ENCODE measurements at places on chromosomes 11 and 22. TPM values are rescaled to one million over a fixed set of nuclear protein-coding genes. Genes with fewer than 3 reads are reported as not detected.

DNA sequence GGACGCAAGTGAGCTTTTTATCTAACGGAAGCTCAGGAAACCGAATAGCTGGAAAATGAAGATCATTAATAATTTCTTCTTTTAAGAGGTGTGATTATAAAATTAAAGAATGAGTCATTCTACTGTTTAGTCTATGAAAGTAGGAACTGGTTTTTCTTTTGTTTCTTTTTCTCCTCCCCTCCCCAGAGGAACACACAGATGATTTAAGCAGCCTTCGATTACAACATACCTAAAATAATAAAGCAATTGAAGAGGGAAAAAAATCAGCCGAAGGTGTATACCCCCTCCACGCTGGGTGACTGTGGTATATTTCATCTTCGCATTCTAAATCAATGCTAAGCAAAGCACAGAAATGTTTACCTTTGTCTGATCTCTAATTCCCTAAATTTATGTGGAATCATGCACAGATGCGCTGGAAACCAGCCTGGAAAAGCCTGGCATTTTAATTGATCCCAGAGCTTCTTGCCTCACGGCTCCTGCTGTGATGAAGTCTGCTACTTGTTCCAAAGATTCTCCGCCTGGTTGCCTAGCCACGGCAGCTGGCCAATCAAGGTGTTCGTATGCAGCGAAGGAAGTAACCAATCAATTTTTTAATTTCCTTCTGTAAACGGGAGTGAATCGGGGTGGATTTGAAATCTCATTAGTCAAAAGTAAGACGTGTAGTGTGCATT lies 133.9 kb downstream of the FANCF start:
- DNase-seq, result no peak

GRCh38 chr11:11960687-11961086 lies 47.7 kb downstream of the DKK3 start:
- DNase-seq, result no peak

- peak; percentile 76 for DNase-seq
Observed at GRCh38 chr11:13210424-13210823, 67.2 kb upstream of the BMAL1 start.

GRCh38 chr22:20650294-20651207 lies 123.4 kb upstream of the SERPIND1 start:
- no peak for DNase-seq

- no peak for DNase-seq
Observed at GRCh38 chr11:130828741-130829140, 87.5 kb downstream of the SNX19 start.

DNA sequence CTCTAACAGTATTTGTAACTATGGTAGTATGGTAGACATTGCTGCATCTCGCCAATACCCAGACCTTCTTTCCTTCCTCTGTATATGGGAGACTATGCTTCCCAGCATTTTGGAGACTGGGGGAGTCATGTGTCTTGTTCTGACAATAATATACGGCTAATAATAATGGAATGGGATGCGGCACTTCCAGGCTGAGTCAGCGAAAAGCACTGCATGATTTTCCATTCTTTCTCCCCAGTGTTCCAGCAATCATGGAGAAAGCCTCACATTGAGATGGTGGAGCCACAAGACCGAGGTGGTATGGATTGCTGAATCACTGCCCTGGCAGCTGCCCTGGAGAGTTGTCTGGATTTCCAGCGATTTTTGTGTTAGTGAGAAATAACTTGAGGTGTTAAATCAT lies 77.1 kb upstream of the FIBIN start:
- DNase-seq, result no peak

- no peak for DNase-seq
Observed at GRCh38 chr11:32110795-32111194, 19.9 kb downstream of the RCN1 start.

- no peak for DNase-seq
Observed at GRCh38 chr22:49087198-49087597, 740.5 kb downstream of the BRD1 start.

GRCh38 chr11:28054821-28055220 lies 53.1 kb downstream of the KIF18A start:
- DNase-seq, result no peak

GRCh38 chr22:50367778-50368500 lies 24.8 kb downstream of the PPP6R2 start:
- DNase-seq, result no peak

DNA sequence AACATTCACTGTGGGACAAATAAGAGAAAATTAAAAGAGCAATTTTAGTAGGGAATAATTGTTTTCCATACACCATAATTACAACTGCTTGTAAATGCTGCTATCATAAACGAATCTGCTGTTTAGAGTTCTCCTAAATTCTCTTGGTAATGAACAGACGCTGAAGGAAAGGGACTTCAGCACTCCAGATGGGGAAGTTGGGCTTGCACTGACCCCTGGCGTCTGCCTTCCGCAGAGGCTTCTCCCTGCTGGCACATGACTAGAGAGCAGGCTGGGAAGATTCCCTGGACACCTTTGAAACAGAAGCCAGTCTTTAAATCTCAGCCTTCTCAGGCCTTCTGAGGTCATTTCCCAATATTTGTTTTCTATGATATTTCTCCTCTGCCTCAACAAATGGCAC lies 84.1 kb downstream of the NXPE2 start:
- peak; percentile 21 for DNase-seq

- DNase-seq, result no peak
Observed at GRCh38 chr11:131430473-131431208, 60.2 kb downstream of the NTM start.

DNA sequence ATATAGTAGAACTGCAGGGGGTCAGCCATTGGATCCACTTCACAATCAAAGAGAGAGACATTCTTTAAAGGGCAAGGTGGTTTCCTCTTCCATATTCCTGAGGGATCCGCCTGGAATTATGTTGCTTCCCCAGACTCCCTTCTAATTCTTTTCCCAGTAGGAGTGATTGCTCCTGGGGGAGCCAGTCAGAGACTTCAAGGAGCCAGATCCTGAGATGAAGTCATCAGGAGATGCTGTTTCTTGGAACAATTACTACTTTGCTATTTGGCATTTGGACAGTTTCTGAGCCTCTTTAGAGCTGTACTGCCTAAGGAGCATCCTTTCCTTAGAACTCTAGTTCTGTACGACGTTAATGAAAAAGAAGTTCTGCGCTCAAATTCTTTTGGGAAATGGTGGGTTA lies 1.9 kb upstream of the OR9Q2 start:
- no peak for DNase-seq

DNA sequence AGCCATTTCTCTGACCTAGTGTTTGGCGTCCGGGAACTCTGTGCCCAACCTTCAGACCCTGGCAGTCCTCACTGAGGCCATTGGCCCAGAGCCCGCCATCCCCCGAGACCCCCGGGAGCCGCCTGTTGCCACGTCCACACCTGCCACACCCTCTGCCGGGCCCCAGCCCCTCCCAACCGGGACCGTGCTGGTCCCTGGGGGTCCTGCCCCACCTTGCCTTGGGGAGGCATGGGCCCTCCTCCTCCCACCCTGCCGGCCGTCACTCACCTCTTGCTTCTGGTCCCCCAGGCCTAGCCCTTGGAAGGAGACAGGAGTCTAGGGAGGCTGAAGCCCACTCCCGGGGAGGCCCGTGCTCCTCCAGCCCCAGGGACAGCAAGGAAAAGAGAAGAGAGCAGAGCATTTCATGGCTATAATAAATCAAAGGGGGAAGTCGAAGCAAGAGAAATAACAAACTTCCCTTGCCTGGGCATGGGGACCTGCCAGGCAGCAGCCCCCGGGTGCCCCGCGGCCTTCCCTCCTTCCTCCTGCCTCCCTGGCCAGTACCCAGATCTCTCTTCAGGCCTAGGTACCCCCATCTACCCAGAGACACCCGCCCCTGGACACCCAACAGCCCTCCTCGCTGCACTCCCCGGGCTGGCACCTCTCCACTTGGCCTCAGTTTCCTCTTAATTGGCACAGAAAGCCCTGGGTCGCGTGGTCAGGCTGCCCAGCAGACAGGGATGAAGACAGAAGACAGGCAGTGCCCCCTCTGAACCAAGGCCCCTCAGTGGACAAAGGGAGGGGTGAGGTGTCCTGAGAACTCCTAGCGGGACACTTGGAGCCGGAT lies 13.0 kb upstream of the SLC39A13 start:
- DNase-seq, result no peak

GRCh38 chr11:64857485-64857884 lies 13.0 kb upstream of the CDC42BPG start:
- DNase-seq, result no peak

DNA sequence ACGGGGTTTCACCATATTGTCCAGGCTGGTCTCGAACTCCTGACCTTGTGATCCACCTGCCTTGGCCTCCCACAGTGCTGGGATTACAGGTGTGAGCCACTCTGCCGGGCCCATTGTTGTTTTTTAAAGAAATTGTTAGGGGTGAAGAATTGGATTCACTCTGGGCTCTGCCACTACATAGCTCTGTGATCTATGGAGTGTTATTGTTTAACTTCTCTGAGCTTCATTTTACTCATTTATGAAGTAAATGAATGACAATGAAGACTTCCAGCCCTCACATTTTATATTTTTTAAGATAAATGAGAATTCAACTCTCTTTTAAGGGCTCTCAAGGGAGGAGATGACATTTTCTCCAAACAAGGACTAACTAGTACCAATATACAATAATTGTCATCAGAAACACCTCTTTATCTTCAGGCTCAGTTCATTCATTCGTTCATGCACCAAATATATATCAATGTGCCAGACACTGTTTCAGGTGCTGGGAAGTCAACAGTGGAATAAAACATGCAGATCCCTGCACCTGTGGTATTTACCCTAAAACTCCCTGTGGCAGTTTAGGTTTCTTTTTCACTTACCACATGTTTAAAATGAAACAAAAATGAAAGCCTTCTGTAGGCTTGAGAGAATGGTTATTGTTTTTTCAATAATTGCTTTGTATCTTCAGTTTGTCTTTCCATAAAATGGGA lies 23.5 kb upstream of the GRAMD1B start:
- no peak for DNase-seq

GRCh38 chr11:132623511-132623910 lies 908.8 kb downstream of the OPCML start:
- DNase-seq, result no peak

GRCh38 chr11:125968354-125968753 lies 22.5 kb downstream of the VSIG10L2 start:
- DNase-seq, result no peak

GRCh38 chr11:73958521-73959141 lies 7.8 kb downstream of the DNAJB13 start:
- no peak for DNase-seq

GRCh38 chr11:13289081-13289480 lies 11.5 kb downstream of the BMAL1 start:
- peak; percentile 30 for DNase-seq

GRCh38 chr11:45332276-45332934 lies 46.3 kb upstream of the SYT13 start:
- peak; percentile 7 for DNase-seq

- DNase-seq, result no peak
Observed at GRCh38 chr11:62984451-62984991, at the start of gene SLC22A6. SLC22A6 (minus strand) TSS chr11:62984967; CDS start chr11:62984690, 277 bp downstream.

DNA sequence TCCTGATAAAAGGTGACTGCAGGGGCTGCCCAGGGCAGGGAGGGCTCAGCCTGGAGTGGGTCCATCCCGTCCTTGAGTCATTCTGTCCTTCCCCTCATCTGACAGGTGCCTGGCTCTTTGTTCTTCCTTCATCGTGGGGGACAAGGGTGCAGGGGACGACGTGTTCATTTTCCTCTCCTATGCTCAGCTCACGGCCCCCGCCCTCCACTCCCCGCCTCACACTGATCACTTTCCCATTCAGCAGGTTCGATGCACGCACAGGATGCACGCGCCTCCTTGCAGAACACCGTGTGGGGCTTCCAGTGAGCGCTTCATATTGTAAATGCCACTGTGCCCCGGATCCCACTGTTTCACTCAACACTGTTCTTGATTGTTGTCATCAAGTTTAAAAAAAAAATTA lies 32.7 kb upstream of the SHANK2 start:
- DNase-seq, result no peak

DNA sequence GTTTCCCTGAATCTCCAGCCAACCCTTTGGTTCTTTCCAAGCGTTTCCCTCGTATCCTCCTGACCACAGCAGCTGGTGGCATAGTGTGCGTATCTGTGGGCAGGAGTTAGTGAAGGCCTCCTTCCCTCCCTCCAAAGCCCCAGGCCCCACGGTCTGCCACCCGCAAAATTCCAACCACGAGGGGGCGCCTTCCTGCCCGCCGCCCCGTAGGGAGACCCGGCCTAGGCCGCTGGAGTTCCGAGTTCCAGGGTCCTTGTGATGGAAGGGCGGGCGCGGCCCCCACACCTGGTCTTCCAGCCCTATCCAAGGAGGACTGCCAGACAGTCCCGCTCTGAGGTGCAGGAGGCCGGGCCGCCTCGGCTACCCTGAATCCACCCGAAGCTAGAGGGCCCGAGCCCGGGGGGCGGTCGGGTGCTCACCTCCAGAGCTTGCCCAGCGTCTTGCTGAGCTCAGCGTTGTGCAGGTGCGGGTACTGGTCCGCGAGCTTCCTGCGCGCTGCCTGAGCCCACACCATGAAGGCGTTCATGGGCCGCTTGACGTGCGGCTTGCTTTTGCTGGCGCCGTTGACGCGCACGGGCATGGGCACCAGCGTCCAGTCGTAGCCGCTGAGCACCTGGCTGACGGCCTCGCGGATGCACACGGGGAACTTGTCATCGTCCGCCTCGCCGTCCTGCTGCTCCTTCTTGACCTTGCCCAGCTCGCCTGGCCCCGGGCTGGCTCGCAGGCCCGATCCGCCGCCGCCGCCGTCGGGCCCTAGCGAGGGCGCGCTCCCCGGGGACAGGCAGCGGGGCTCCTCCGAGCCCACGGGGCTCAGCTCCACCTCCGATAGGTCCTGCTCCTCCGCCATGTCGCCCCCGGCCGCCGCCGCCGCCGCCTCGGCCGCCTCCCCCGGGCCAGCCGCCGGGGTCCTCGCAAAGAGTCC lies 1.2 kb downstream of the SOX10 start:
- DNase-seq, result no peak

GRCh38 chr11:9462806-9463537 lies 2.2 kb downstream of the ZNF143 start:
- DNase-seq, result no peak

GRCh38 chr11:67632982-67633755 lies 3.4 kb upstream of the NUDT8 start:
- DNase-seq, result no peak

DNA sequence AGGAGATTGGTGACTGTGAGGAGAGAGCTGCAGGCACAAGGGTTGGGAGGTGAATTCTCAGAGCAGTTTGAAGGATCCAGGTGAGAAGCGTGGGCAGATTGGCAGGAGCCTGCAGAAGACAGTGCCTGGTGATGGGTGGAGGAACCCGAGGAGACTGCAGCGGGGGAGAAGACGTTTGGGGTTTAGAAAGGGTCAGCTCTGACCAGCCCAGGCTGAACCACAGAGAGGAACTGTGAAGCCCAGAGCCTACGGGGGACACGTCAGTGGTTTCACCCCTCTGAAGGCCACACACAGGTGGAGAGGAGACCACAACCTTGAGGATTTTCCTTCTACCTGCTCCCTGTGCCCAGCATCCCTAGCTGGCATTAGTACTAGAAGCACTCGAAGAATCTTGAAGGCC lies 154.8 kb upstream of the TBCEL start:
- DNase-seq, result no peak

- no peak for DNase-seq
Observed at GRCh38 chr22:22558972-22559603, at the start of gene PRAME. PRAME (minus strand) TSS chr22:22559265; CDS start chr22:22556832, 2,433 bp downstream.

Gene RFPL3
- total RNA-seq, result not detected

Gene GGTLC2
- not detected for total RNA-seq

Gene CCDC87
- 0.18 TPM for total RNA-seq

Gene OR52D1
- not detected for total RNA-seq

Gene SLC22A8
- not detected for total RNA-seq

Gene DRICH1
- not detected for total RNA-seq

Gene GAL
- 0.91 TPM for total RNA-seq

Gene CRYBB3
- not detected for total RNA-seq

Gene AIFM3
- not detected for total RNA-seq

Gene NCAM1
- total RNA-seq, result not detected

Gene ACRV1
- total RNA-seq, result not detected

Gene LMO1
- total RNA-seq, result not detected
